ENCODE measurements at places on chromosomes 6 and 20. TPM values are rescaled to one million over a fixed set of nuclear protein-coding genes. Genes with fewer than 3 reads are reported as not detected.

ELOVL2 gene
- 1.7 TPM for total RNA-seq

DNA sequence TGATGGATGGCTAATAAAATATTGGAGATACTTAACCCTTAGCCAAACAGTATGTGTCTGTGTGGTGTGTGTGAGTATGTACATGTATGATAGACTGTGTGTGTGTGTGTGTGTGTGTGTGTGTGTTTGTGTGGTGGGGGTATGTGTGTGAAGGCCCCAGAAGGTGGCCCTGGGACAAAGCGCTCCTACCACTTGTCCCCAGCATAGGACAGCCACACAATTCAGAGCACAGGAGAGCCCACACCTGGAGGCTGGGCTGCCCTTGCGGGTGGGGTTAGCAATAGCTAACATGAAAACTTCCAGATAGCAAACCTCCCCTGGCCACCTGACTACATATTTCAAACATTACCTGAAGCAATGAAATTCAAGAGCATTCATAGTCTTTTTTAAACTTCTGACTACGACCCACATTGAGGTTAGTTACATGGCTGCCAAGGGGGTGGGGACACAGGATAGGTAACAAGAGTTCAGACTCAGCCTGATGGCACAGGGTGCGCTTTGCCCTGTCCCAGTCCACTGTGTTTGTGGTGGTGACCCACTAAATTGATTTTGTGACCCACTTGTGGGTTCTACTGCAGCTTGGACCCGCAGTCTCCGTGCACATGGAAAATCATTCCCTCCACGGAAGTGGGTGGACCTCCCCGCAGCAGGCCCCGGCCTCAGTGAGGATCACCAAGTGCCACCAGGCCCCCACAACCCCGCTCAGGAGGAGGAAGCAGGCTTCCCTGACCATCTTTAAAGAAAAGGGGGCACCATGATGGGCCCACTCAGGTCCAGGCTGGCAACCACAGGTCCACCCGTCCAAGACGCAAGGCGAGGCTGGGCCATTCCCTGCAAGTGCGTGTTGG, 34.8 kb downstream of the ZC3H12D start:
- no peaks in the 10 kb centered on the region for H3K36me3 ChIP-seq
- no peak overlapping the region for H3K27ac ChIP-seq
- H3K27me3 ChIP-seq: peaks cover 45% of the 10 kb centered on the region
- no peak for DNase-seq
- H3K4me1 ChIP-seq: no peaks in the 10 kb centered on the region

GRCh38 chr6:7974565-7974937, 64.0 kb upstream of the TXNDC5 start:
- H3K4me3 ChIP-seq: no peak overlapping the region
- DNase-seq: no peak
- H3K27me3 ChIP-seq: no peaks in the 10 kb centered on the region
- no peak overlapping the region for H3K27ac ChIP-seq

DNA sequence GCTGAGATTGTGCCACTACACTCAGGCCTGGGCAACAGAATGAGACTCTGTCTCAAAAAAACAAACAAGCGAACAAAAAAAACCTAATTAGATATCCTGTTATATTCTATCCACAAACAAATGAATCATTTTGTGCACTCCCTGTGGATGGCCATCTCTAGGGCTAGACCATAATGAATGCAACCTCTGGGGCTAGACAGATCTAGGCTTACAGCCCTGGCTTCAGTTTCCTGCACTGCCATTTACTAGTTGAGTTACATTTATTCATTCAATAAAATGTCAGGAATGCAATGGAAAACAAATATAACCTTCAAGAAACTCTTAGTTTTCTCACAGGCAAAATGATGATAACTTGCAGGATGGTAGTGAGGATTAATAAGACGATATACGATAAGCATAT, 6.6 kb upstream of the RNF8 start:
- H3K27ac ChIP-seq: no peak overlapping the region
- H3K4me3 ChIP-seq: no peak overlapping the region
- no peak for DNase-seq

Data from GM23338 (cell line).